ENCODE measurements at places on chromosomes 16 and 17.

GRCh38 chr16:11014136-11014535, 69.8 kb downstream of the CLEC16A start:
- DNase-seq, result peak; percentile 49

DNA sequence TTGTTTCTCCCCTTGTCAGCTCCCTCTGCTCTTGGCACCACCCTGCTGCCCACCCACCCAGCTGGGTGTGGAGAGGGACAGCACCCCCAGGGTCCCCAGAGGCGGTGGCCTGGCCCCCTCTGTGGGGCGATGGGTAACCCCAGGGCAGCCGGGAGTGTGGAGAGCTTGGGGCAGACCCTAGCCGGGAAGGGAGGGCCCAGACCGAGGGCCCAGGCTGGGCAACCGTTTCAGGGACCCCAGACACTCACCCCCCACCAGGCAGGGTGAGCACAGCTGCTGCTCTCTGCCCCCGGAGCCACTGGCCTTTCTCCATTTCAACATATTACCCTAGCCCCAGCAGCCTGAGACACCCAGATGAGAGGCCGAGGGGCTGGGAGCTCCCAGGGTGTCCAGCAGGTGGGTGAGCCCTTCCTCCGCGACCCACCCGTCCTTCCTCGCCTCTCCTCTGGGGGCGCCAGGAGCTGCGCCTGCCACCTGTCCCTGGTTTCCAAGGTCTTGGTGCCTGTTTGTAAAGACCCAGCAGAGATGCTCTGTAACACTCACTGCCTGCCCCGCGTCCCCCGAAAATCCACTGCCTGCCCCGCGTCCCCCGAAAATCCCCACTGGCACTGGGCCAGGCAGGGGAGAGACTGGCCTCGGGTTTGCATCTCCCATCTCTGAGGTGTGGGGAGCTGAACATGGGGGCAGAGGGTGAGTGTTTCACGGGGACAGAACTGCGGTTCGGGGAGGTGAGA, 45.4 kb downstream of the BAHCC1 start:
- DNase-seq, result no peak

DNA sequence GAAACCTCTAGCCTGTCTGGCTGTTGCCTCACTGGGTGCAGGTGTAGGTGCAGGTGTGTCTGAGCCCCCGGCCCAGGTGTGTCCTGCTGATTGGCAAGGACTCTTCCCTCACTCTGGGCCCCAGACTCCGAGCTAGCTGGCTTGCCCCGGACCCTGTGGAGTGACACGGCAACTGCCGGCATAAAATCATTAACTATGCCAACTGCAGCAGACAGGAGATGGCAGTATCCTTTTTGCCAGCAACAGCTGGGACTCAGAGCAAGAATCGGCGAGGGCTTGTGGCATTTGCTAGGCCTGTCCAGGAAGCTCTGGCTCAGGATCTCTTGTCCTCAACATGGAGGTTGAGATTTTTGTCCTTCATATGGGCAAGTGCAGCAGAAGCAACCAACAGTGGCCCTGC, 20.8 kb downstream of the CIAPIN1 start:
- no peak for DNase-seq

DNA sequence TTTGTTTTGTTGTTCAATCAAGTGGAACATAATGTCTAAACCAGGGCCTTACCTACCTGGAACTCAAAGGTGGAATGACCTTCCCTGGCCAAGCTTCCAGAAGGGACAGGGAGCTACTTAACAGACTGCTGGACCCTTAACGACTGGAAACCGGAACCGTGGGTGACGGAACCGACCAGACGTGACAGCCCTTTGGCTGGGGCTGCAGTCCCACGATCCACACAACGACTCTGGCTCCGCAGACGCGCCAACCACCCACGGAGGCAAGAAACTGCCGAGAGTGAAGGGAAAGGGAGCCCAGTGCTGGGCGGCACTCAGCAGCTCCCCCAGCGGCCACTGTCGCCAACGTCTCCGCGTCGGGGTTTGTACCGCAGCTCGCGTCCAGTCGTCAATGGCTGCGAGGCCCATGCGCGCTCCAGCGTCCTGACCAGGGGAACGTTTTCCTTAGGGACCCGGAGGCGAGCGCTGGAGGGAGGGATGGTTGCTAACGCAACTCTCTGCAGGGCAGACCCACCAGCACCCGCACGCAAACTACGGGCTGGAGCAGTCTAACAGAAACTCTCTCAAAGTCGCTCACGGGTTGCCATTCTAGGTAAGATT, 5.5 kb upstream of the KIF22 start:
- DNase-seq, result peak; percentile 32

GRCh38 chr17:70560471-70560870, 391.1 kb downstream of the KCNJ2 start:
- DNase-seq, result no peak

DNA sequence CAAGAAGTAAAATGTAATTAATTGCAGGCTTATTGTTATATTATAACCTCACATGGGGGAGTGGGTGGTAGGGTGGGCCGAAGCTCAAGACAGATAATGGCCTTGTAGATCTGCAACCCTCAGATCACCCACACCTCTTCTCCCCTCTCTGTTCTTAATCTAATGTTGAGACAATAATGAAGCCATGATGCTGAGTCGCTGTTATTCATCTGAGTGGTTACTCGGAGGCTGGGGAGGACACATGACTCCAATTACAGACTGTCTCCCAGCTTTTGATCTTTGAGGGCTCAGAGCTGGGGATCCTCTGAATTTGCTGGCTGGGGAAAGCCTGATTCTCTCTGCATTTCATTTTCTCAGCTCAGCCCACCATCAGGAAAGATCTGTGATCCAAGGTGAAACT, 275.3 kb downstream of the SHISA9 start:
- no peak for DNase-seq

DNA sequence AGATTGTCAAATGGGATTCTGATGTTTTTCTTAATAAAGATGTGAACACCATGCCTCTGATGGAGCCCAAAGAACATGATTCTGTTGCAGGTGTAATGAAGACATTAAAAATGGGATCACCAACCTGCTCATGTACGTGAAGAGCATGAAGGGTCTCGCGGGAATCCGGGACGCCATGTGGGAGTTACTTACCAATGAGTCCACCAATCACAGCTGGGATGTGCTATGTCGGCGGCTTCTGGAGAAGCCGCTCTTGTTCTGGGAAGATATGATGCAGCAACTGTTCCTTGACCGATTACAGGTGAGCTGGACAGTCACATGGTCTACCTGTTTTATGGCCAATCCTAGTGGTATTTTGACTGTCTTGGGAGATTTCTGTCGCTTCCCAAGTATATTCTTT, 7.6 kb downstream of the COG1 start:
- no peak for DNase-seq

- no peak for DNase-seq
Measured at GRCh38 chr16:54286090-54286365, 559 bp downstream of the IRX3 start.

GRCh38 chr16:76287466-76287865, 10.3 kb downstream of the CNTNAP4 start:
- no peak for DNase-seq

DNA sequence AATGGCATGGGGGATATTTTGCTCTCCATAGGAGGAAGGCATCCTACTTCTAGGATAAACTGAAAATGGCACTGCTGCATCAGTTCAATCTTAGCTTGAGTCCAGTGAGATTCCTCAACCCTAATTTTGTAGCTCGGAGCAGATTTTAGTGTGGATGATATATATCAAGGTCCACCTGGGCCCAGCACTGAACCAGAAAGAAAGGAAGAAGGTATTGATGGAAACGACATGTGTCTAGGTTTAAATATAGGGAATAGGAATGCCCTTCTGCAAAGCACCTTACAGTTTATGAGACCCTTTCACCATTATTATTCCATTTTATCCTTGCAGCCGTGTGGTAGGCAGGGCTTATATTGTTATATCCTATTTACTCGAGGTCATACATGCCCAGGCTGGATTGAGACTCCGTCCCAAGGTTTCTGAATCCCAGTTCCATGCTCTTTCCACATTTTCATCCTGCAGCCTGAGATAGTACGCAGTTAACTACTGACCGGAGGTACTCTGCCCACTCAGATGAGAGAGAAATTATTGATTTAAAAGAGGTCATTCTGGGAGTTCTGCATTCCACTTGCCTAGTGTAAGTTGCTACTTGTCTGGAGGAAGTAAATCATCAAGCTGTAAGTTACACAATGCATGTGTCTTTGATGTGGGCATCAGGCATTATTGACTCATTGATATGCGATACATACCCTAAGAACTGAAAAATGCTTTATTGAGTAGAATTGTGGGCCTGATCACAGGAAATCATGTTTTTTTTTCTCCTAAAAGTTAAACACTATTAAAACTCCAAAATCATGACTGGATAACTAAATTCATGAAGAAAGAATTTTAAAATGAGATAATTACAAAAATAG, 10.1 kb downstream of the KRT39 start:
- DNase-seq, result peak; percentile 96

All from HCEC 1CT (cell line).